ENCODE measurements at places on chromosomes 12 and 14. TPM values are rescaled to one million over a fixed set of nuclear protein-coding genes. Genes with fewer than 3 reads are reported as not detected.
A peak's percentile ranks its signal among the peaks of the same experiment; 100 is the strongest.

- peaks cover 8% of the 10 kb centered on the region for H3K36me3 ChIP-seq
- no peak overlapping the region for H3K27ac ChIP-seq
Observed at GRCh38 chr14:68460541-68460940, 332.3 kb downstream of the ZFP36L1 start.

DNA sequence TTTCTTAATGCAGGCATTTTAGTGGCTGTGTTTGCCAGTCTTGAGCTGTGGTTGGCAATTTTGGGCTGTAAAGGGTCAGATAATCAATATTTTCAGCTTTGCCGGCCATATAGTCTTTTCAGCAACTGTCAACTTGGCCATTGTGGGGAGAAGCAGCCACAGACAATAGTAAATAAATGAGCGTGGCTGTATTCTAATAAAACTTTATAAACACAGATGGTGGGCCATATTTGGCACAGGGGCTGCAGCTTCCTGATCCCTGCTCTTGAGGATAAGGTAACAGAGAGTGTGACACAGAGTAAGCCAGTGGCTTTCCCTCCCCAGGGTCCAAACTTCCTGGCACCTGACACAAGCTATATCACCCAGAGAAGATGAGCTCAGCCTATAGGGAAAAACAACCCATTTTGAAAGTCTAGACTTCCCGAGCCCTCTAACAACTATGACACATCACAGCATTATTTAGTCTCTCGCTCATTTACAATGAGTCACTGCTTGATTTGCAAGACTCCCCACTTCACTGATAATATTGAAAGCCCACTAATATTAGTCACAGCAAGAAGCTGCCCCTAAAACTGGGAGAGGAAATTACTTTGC lies 163.1 kb upstream of the TMPO start:
- DNase-seq: no peak
- peaks cover 5% of the 10 kb centered on the region for H3K4me1 ChIP-seq
- H3K27me3 ChIP-seq: no peaks in the 10 kb centered on the region
- H3K36me3 ChIP-seq: no peaks in the 10 kb centered on the region
- no peak overlapping the region for H3K27ac ChIP-seq

DNA sequence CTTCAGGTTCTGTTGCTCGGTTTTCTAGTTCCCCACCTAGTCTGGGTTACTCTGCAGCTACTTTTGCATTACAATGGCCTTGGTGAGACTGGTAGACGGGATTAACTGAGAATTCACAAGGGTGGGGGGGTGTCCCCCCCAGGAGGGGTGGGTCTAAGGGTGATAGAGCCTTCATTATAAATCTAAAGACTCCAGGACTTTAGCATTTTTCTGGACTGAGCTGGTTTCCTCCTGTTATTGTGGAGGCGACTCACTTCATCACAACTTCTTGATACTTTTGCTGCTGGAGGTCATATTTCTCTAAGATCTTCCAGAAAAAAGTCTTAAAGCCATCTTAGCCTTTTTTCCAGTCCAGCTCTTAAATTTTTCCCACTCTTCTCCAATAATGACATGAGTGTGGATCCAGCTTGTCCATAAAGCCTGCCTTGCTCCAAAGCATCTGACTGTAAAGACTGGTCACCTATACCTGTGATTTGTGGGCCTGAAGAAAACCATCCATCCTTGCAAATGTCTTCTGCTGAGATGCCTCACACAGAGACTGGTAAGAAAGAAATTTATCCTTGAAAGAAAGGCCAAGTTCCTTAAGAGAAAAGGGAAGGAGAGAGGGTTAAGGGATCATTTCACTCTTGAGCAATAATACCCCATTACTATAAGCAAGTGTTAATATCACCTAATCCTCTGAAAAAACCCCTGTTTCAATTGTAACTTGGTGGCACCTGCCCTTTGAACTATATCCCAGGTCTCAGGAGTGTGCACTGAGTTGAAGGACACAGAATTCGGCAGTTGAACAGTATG lies 19.7 kb upstream of the SLC2A14 start:
- no peak for DNase-seq
- no peak overlapping the region for H3K27ac ChIP-seq
- H3K27me3 ChIP-seq: peaks cover 2% of the 10 kb centered on the region
- H3K4me1 ChIP-seq: peaks cover 6% of the 10 kb centered on the region

- H3K27ac ChIP-seq: no peak overlapping the region
- H3K27me3 ChIP-seq: peaks cover 32% of the 10 kb centered on the region
- no peaks in the 10 kb centered on the region for H3K36me3 ChIP-seq
- H3K4me1 ChIP-seq: peaks cover 2% of the 10 kb centered on the region
Observed at GRCh38 chr12:54987611-54988231, 3.2 kb upstream of the TESPA1 start.

GRCh38 chr14:64053694-64054669 lies 201.2 kb downstream of the SYNE2 start:
- H3K27ac ChIP-seq: no peak overlapping the region
- no peaks in the 10 kb centered on the region for H3K27me3 ChIP-seq
- H3K4me1 ChIP-seq: no peaks in the 10 kb centered on the region
- peaks cover 62% of the 10 kb centered on the region for H3K36me3 ChIP-seq
- no peak for DNase-seq

Gene CD4
- 3.8 TPM for total RNA-seq

Gene LRIG3
- 20.3 TPM for total RNA-seq

- no peak for DNase-seq
- H3K4me1 ChIP-seq: no peaks in the 10 kb centered on the region
- H3K27ac ChIP-seq: no peak overlapping the region
- H3K27me3 ChIP-seq: peaks cover 2% of the 10 kb centered on the region
- no peak overlapping the region for H3K4me3 ChIP-seq
Observed at GRCh38 chr12:48728807-48729206, 12.3 kb upstream of the CCNT1 start.

Gene TECPR2
- total RNA-seq: 29.8 TPM

- DNase-seq: no peak
- H3K4me1 ChIP-seq: no peaks in the 10 kb centered on the region
- H3K27me3 ChIP-seq: no peaks in the 10 kb centered on the region
Observed at GRCh38 chr12:64072916-64073575, 149.1 kb downstream of the KICS2 start.

DNA sequence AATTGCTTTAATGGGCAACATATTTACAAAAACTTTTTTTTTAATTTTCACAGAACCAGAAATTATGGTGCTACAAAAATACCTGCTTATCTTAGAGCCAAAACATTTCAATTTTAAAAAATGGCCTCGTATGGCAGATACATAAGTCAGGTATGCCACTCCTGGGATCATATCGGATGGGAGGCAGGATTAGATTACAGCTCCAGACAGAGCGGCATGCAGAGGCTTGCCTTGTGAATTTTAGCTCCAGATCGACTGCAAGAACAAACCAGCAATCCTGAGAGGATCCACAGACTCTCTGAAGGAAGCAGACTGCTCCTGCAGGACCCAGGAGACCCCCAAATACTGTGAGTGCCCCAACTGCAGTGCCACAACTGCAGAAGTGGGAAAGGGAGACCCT lies 169.3 kb upstream of the AMIGO2 start:
- peaks cover 8% of the 10 kb centered on the region for H3K4me1 ChIP-seq
- no peak overlapping the region for H3K4me3 ChIP-seq
- no peaks in the 10 kb centered on the region for H3K27me3 ChIP-seq
- DNase-seq: no peak
- H3K36me3 ChIP-seq: peaks cover 10% of the 10 kb centered on the region

- no peak overlapping the region for H3K4me3 ChIP-seq
- no peak for DNase-seq
- H3K27me3 ChIP-seq: no peaks in the 10 kb centered on the region
- no peaks in the 10 kb centered on the region for H3K36me3 ChIP-seq
Observed at GRCh38 chr14:31286456-31287293, 79.1 kb upstream of the HECTD1 start.

Gene AQP6
- 0.16 TPM for total RNA-seq

DNA sequence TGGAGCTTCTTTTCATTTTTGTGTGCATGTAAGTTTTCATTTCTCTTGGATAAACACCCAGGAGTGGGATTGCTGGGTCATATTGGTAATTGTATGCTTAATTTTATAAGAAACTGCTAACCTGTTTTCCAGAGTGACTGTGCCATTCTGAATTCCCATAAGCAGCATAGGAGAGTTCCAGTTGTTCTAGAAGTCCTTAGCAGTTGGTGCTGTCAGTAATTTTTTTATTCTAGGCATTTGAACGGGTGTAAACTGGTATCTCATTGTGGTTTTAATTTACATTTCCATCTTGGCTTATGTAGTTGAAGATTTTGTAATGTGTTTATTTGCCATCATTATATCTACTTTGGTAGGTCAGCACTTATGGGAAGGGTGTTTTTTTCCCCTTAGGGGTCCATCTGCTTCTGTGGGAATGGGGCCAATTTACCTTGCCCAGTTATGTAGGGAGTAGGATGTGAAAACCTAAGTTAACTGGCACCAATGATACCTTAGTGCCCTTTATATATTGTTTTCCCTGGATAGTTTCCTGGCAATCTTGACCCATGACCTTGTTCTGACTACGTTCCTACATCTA lies 202.9 kb downstream of the AKAP6 start:
- no peaks in the 10 kb centered on the region for H3K4me1 ChIP-seq
- H3K36me3 ChIP-seq: no peaks in the 10 kb centered on the region
- no peak overlapping the region for H3K4me3 ChIP-seq
- no peak for DNase-seq

GRCh38 chr14:24804552-24805212 lies 170.7 kb upstream of the GZMB start:
- no peak for DNase-seq
- H3K4me1 ChIP-seq: peaks cover 9% of the 10 kb centered on the region
- H3K27me3 ChIP-seq: no peaks in the 10 kb centered on the region
- H3K4me3 ChIP-seq: no peak overlapping the region

DNA sequence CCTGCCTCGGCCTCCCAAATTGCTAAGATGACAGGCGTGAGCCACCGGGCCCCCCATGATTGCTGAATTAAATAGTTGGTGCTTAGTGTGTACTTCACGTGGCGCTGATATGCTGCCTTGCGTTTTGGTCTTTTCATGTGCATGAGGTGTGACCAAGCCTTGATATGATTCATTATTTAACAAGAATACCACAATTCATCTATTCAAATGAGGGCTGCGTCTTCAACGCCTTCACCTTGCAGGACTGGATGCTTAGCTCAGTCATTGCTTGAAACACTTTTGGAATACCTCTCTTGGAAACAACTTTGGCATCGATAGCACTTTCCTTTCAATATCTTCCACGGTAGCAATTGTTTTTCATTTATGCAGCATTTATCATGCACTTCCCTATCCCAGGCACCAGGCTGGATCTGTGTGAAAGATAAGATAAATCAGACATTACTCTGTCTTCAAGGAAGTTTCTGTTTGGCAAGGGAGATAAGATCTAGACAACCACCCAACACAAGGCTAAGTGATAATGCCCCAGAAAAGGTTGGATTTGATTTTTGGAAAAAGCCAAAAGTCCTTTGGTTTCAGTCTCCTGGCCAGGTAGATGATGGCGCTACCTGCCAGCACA lies 1.3 kb upstream of the TEAD4 start:
- H3K4me3 ChIP-seq: peak overlapping the region; percentile 80
- no peak for DNase-seq
- peak overlapping the region; percentile 98 for H3K27ac ChIP-seq
- peaks cover 33% of the 10 kb centered on the region for H3K4me1 ChIP-seq
- H3K27me3 ChIP-seq: peaks cover 24% of the 10 kb centered on the region
- peaks cover 4% of the 10 kb centered on the region for H3K36me3 ChIP-seq

DNA sequence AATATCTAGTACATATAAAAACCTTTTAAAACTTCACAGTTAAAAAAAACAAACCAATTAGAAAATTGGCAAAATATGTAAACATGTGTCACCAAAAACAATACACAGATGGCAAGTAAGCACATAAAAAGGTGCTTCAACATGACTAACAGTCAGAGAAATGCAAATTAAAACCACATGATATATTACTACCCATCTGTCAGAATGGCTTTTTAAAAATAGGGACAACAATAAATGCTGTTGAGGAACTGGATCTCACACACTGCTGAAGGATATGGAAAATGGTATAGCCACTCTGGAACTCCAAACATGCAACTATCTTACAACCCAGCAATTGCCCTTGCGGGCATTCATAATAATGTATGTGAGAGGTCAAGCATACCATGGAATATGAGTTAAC lies 1153.6 kb downstream of the FLRT2 start:
- H3K4me1 ChIP-seq: no peaks in the 10 kb centered on the region
- H3K27me3 ChIP-seq: no peaks in the 10 kb centered on the region
- no peak overlapping the region for H3K27ac ChIP-seq
- DNase-seq: no peak

Gene SMIM41
- not detected for total RNA-seq

- H3K27me3 ChIP-seq: peaks cover 13% of the 10 kb centered on the region
- no peak overlapping the region for H3K27ac ChIP-seq
- no peak overlapping the region for H3K4me3 ChIP-seq
- H3K4me1 ChIP-seq: no peaks in the 10 kb centered on the region
- no peak for DNase-seq
Observed at GRCh38 chr12:21583587-21583986, 21.1 kb downstream of the GYS2 start.

GRCh38 chr14:93716002-93716745 lies 72.1 kb downstream of the PRIMA1 start:
- peaks cover 2% of the 10 kb centered on the region for H3K4me1 ChIP-seq
- DNase-seq: no peak
- no peaks in the 10 kb centered on the region for H3K36me3 ChIP-seq
- peaks cover 8% of the 10 kb centered on the region for H3K27me3 ChIP-seq

Measured in mesothelial cell of epicardium (in vitro differentiated cells).